ENCODE measurements at places on chromosomes 6 and 20.

DNA sequence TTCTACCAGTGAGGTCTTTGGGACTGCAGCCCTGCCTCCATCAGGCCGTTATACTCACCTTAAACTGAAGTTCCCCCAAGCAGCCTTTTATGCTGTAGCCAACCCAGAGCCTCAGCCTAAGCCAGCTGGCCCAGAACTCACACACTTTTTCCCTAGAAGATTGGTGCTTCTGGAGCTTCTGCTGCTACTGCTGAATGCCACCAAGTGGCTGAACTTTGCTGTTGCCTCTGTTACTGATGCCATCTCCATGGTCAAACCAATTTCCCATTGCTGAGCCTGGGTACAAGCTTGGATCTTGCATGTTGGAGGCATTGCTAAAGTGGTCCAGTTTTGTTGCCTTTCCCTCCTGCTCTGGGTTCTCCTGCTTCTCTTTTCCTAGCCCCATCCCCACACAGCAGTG, 15.0 kb upstream of the TBX18 start:
- no peak for DNase-seq

- DNase-seq = no peak
These were observed 24.3 kb downstream of the BMP6 start for GRCh38 chr6:7750197-7750596.

DNA sequence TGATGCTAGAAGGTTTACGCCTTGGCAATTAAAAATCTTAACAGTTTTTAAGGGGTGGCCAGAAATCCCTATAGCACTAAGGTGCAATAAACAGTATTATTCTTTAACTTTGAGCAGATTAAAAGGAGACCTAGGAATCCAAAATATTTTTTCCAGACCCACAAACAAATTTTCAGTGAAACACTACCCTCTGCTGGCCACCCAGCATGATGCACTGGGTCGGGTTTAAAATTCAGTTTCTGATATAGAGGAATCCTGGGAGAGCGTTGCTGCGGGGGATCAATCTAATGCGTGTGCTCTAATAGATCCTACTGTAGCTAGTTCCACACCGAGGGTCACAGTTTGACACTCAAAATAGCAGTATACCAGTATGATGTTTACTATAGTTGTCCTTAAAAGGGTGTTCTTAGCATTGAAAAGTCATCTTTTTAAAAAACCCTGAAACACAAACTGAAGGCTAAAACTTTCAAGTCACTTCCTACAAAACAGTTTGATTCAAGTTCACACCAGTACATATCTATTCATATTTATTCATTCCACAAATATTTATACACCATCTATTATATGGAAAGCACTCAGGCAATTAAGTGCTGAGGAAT, 10.2 kb downstream of the UBE3D start:
- peak; percentile 61 for DNase-seq

GRCh38 chr20:19403549-19403948, 191.1 kb downstream of the SLC24A3 start:
- no peak for DNase-seq

DNA sequence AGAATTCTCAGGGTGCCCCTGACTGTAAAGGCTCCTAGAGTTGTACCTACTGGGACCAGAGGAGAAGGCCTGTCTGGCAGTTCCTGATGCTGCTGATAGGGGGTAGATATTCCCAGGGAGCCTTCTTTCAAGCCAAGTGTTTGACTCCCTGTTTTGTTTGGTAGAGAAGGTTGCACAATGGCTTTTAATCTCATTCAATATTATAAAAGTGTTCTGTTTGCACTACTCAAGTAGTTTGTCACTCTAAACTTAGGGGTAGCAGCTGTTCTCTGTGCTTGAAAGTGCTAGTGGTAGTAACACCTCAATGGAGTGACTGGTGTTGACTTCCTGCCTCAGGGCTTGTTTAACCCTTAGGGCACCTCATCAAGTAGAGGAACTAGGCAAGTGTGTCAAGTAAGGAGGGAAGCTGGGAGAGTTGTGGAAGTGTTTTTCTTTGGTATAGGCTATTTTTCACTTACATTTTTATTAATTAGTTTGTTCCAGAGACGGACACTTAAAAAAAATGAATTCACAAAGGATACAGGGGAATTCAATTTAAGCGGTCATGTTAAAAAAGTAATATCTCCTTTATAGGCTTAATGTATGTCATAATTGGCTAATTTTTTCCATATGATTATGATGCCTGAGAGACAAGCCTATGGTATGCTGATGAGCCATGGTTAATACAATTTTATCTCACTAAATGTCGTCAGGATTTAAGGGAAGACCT, 38.1 kb downstream of the BICRAL start:
- DNase-seq = no peak

GRCh38 chr6:136089876-136090275, 160.2 kb downstream of the MTFR2 start:
- no peak for DNase-seq

DNA sequence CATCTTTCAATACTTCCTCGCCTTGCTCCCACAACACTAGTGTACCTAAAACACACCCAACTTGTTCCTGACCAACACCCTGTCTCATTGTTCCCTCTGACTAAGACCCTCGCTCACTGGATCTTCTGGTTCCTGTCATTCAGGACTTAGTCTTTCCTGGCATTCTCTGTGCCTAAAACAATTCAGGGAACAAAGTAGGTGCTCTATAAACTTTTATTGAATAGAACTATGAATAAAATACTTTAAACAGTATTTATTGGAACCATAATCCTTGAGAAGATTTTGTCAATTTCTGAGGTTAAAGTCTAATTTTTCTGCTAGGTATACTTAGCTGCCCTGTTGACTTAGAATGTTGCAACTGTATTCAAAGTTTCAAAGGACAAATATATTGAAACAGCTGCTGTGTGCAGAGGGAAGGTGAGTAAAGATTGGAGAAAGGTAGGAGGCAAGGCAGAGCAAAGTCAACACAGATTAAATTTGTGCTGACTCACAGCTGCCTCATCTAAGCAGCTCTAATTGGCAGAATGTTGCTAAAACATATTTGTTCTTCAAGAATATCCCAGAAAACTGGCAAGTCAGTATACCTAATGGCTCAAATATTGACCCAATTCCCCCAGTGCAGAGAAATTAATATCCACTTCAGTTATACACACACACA, 37.6 kb downstream of the GSTA2 start:
- no peak for DNase-seq

GRCh38 chr20:1946762-1947534, 46.9 kb downstream of the PDYN start:
- peak; percentile 65 for DNase-seq

DNA sequence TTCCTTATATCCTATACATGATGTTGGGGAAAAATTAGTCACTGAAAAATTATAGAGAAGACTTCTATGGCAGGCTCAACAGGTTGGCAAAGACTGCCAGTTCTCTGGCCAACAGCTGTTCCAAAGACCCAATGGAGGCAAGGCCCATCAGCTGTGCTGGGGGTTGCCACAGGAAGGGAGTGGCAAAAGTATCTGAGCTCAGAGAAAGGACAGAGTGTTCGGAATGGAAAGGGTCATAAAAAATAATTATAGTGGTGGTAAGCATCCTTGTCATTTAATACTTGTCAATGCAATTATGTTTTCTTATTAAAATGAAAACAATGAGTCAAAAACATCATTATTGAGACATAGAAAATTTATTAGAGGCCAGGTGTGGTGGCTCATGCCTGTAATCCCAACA, 36.1 kb downstream of the FASTKD5 start:
- DNase-seq = no peak
